ENCODE measurements at places on chromosomes 7 and 10.

- DNase-seq: no peak
Measured at GRCh38 chr7:64884085-64884912, 18.8 kb upstream of the ZNF273 start.

DNA sequence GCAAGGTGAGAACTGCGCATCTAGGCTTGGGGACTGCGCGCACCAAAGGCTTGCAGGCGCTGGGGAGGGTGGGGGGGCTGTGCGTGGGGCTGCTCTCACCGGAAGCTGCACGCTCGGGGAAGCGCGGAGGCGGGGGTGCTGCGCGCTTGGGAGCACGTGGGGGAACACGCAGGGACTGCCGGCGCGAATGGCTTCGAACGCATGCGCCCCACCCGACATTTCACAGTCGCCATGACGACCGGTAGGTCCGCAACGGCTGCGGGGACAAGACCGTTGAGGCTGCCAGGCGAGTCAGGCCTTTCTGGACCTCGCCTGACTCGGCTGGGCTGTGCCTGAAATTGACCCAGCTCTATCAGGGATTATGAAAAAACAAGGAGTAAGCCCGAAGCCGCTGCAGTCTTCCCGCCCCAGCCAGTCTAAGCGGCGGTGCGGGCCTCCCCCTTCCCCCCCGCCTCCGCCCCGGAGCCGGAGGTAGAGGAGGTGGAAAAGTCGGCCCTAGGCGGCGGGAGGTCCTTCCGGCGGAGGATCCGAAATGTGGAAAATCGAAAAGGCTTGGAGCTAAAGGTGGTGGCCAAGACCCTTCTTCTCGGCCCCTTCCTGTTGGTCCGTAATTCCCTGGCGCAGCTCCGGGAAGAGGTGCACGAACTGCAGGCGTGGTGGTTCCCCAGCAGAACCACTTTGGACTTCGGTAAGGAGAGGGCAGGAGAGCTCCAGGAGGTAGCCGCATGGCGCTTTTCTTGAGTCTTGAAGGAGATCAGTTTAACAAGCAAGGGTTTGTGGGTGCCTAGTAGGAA is 34.9 kb upstream of the STEAP1 start:
- DNase-seq: peak; percentile 75

- DNase-seq: no peak
Measured at GRCh38 chr7:17552952-17553351, 254.5 kb downstream of the AHR start.

DNA sequence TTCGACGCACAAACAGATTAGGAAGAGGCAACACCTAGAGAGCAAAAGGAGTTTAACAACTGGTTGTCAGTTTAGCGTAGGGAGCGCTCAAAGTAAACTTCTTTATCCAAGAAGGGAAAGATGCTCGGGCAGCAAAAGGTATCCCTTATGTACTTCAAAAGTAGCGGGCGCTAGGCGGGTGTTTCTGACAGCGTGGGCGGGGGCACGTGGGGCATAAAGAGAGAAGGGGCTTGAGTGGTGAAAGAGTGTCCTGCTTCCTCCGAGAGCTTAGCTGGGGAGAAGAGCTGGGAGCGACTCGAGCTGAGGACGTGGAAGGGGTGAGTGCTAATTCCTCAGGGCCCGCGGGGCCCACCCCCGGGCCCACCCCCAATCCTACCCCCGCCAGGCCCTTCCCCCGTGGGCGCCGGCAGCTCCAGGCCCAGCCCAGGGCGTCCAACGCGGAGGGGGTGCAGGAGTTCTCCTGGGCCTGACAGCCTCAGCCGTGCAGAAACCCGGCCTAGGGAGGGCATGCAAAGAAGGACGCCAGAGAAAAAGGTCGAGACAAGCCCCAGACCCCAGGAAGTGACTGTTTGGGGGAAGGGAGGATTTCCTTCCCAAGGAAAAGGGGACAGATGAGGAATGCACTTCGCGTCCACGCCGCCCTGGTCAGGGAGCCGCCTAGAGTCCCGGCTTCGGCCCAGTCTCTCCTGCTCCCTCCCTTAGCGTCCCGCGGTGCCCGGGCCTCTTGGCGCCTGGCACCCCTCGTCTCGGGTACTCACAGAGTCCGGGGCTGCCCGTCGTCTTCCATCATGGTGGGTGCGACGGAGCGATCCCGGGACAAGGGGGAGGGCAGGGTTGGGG is 868 bp downstream of the TIAL1 start:
- DNase-seq: peak; percentile 68

- DNase-seq: no peak
Measured at GRCh38 chr7:41688906-41689305, 14.0 kb downstream of the INHBA start.

- DNase-seq: no peak
Measured at GRCh38 chr7:28739826-28740225, 218.3 kb downstream of the TRIL start.

DNA sequence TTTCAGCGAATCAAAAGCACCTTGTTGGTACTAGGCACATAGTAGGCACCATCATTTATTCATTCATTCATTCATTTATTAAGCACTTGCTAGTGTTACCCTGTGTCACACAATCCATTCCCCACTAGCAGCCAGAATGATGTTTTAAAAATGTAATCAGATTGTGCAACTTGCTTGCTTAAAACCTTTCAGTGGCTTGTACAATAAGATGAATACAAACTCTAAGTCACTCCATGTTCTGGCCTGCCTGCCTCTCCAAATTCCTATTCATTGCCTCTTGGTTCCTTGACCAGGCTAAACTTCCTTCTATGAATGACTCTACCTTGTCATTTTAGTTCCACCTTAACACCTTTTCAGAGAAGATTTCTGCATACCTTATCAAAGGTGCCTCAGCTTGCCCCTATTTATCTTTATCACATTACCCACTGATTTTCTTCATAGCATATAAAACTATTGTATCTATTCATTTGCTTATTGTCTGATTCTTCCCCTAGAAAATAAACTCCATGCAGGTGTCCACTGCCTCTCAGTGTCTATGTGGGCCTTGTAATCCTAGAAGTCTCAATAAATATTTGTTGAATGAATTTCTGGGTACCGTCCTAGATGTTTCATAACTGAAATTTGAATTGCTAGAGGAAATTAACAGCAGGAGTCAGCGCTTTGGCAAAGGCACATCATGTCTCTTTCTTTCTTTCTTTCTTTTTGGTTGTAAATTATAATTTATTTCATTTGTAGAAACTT is 169.5 kb downstream of the TMEM26 start:
- no peak for DNase-seq

DNA sequence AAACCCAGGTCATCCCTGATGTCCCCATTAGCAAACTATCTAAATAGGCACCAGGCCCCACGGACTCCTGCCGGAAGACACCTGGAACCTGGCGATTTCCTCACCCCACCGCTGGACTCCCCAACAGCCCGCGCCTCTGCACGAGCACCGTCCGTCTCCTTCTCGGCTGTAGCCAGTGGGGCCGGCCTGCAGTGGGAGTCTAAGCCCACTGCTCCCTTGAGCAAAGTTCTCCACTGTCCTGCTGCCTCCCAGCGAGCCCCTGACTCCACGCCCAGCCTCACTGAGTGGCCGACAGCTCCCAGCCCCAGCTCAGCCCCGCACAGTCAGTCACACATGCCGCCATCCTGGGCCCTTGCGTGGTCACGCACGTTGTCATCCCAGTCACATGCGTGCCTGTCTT is 211.3 kb upstream of the PPP2R2D start:
- DNase-seq: no peak

GRCh38 chr10:48606530-48607355 is 1.9 kb upstream of the ARHGAP22 start:
- no peak for DNase-seq

- DNase-seq: no peak
Measured at GRCh38 chr7:83941300-83941699, 253.3 kb downstream of the SEMA3A start.

GRCh38 chr7:141551094-141551781 is at the start of gene AGK:
TSS of gene AGK (plus strand) at chr7:141551410. CDS start at chr7:141555467, 4,057 bp downstream.
- DNase-seq: peak; percentile 90

DNA sequence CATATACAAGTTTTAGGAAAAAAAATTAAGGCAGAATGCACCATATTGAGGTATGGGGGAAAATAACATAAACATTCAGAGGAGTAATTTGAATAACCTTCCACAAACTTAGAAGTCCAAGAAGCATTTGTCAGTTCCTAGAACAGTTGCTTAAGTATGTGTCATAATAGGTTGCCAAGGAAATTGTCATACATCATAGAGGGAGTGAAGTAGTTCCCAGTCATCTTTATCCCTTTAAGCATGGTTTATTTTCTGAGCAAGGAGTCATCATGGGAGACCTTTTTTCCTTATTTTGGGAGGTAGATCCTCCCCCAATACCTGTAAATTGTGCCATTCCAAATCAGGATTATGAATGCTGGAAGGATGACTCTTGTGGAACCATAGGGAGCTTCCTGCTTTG is at the start of gene SSMEM1:
SSMEM1 (plus strand) TSS at position 219 of the 400 bp plus-strand sequence; CDS start at position 270, 51 bp downstream.
- DNase-seq: no peak

DNA sequence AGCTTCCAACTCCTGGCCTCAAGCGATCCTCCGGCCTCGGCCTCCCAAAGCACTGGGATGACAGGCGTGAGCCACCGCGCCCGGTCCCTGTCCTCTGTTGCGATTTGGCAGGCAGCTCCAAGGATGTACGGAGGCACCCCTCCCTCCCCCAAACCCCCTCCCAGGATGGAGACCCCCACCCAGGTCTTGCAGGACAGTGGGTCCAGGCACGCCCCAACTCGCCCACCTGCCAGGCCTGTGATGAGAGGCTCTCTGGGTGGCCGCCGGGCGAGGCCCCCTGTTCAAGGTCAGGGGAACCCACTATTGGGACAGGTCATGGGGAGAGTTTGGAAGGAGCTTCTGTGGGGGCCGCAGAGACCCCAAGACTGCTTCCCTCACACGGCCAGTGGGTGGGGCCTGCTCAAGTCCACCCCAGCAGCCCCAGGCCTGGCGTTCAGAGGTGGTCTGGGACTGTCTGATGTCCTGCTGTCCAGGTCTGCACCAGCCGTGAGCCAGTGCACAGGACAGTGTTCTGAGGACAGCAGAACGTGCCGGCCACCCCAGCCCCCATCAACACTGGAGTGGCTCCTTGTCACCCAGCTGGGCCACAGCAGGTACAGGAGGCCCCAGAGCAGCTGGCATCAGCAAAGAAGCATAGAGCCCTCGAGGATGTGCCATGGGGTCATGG is 2.5 kb downstream of the ADAP1 start:
- DNase-seq: no peak

DNA sequence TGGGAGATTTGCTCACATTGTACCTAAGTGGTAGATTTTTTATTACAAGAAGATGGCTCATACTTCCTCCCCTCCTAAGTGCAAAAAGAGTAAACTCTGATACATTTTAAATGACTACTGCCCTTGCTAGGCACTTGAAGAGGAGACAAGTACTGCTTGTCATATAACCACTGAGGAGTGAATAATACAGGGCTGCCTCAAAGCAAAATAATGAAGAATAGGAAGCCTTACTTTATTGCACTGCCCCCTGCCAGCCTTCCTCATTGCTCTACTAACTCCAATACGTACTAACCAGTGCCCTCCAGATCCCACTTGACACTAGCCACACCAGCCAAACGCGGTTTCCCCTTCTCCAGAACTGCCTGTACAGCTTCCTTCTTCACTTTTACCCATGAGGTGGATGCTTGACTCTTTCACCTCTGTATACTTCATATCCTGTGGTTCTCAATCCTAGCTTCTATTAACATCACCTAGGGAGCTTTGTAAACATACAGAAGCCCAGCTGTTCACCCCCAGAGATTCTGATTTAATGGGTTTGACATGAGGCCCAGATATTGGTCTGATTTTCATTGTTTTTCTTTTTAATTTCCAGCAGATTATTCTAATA is 11.7 kb upstream of the MTERF1 start:
- DNase-seq: no peak

DNA sequence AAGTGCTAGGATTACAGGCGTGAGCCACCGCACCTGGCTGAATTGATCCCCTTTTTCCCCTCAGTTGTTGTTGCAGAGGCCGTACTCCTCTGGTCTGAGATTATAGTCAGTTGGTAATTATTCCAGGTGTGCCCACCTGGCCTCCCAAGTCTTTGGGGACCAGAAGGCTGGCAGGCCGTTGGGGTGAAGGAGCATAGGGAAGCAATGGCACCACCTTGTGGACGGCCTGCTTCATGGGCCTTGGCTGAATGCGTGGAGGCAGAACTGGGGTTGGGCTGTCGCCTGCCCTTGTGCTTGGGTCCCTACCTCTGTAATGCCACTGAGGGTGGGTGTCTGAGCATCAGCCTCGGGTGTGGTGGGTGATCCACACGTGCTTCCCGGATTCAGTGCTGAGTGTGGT is 125.7 kb downstream of the RGS10 start:
- peak; percentile 67 for DNase-seq

- DNase-seq: no peak
Measured at GRCh38 chr10:51066231-51066630, 8.1 kb upstream of the PRKG1 start.

- no peak for DNase-seq
Measured at GRCh38 chr7:36692456-36692855, 31.8 kb downstream of the AOAH start.

- no peak for DNase-seq
Measured at GRCh38 chr7:110994028-110994967, 96.6 kb upstream of the LRRN3 start.

DNA sequence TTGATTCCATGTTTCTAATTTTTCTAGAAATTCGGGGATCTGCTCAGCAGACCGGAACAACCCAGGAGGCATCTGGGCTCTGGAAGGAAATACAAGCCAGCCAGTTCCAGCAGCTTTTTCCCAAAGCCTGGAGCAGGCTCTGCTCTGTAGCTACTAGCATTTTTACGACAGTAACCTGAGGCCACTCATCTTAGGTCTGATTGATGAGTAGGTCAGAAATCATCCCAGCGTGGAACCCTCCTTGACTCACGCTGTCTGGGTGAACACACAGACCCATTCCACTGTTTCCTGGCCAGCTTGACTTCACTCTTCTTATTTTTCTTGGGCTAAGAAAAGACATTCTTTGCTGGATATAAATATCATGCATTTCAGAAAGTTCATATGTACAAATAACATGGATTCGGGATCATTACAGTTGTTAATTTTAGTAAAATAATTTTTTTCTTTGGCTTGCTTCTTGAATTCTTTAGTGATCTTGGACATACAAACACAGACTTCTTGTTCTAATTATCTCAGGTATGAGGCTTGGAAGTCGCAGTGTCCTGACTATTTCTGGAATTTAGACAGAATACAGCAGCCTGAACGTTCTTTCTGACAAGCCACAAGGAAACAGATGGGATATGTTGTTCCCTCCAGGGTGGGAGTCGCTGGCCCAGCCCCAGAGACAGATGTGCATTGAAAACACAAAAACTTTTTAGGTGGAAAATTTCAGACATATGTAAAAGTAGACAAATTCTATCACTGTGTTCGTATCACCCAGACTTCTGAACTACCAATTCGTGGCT is 54.6 kb upstream of the PITRM1 start:
- DNase-seq: no peak

DNA sequence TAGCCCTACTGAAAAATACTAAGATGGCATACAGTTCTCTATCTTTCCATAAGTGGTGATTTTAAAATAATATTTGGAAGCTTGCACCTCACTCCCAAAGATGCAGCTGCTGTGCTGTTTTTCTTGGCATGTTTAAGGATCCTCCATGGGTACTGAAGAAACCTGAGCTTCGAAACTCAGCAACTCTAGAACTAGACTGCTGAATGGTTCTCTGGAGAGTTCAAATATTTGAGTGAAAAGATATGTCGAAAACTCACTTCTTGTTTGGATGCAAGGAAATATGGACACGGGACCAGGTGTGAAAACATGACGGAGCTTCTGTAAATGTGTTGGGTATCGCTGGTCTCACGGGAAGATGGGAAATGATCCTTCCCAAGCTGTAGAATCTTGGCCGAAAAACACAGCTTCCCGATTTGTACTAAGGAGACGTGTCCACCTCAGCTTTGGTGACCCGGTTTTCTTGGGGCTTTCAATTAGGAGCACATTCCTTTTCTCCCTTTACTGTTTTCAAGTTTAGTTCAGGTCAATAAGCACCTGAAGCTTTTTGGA is 543.8 kb upstream of the NRP1 start:
- no peak for DNase-seq

Measured in right forelimb (tissue), 1 donor.